BJ (cell line): ENCODE measurements at places on chromosomes 5 and 9. TPM values are rescaled to one million over a fixed set of nuclear protein-coding genes. Genes with fewer than 3 reads are reported as not detected.

Gene TRIM52
- 6.3 and 6.7 TPM in 2 replicates for polyA plus RNA-seq

Gene SLC34A1
- polyA plus RNA-seq = not detected in 2 replicates

Gene PDLIM4
- polyA plus RNA-seq = 17.1 and 31.0 TPM in 2 replicates

Gene GPR150
- 0.18 and 0.25 TPM in 2 replicates for polyA plus RNA-seq

Gene SOX30
- polyA plus RNA-seq = 0.07 TPM in 2 replicates

Gene CDKN2B-AS1
- polyA plus RNA-seq = 0.59 and 1.1 TPM in 2 replicates

Gene SPAG8
- 0.50 and 0.85 TPM in 2 replicates for polyA plus RNA-seq

Gene PCDHGA12
- polyA plus RNA-seq = 6.1 and 7.9 TPM in 2 replicates

Gene IL17B
- polyA plus RNA-seq = 0.49 and 0.90 TPM in 2 replicates

DNA sequence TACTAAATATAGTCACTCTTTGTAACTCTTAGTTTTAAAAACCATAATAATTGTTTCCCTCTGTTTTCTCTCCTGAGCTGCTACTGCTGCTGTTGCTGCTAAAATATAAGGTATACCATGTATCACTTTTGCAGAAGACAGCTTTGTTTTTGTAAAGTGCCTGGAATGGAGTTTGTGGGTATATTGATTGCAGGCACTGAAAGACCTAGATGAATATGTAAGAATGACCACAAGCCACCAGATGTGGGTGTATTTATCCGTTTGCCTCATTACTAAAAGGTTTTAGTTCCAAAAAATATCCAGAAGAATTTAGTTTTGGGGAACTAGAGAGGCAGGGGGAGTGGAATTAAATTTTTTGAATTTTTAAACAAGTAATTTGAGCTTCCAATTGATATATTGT is 151.1 kb upstream of the CDKN2B start:
- no peak for DNase-seq

- DNase-seq = no peak
Measured at GRCh38 chr9:127650518-127650917, 38.4 kb downstream of the STXBP1 start.

DNA sequence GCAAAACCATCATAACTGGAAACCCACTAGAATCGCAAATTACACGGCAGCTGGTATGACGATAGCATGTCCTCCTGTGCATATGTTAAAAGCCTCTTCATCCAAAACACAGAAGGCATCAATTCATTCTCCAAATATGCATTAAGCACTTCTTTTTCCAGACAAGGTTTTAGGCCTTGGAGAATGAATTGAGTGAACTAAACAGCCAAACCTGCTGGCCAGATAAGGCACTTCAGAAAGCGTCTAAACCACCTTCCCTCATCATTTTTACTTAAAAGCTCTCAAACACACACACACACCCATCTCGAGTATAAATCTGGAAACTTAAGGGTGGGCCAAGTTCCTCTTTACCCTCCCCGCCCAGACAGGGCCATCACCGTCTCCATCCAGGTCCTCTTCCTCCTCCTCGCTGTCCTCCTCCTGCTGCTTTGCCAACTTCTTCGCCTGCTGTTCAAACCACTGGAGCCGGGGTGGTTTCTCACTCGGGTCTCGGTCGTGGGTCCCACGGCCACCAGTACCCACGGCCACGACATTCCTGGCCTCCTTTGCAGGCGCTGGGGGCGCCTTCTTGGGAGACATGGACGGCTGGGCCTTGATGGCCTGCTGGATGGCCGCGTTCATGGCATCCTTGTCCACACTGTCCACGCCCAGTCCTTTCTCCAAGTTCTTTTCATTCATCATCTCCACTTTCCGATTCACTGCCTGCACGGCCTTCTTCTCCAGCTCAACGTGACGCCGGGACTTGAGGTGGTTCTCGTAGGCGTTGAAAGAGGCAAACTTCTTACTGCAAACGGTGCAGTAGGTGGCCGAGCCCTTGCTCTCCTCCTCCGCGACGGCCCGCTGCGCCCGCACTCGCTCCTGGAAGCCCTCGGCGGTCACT is 696 bp downstream of the ZNF622 start:
- no peak for DNase-seq

- no peak for DNase-seq
Measured at GRCh38 chr9:32707326-32707725, 71.9 kb upstream of the TAF1L start.

DNA sequence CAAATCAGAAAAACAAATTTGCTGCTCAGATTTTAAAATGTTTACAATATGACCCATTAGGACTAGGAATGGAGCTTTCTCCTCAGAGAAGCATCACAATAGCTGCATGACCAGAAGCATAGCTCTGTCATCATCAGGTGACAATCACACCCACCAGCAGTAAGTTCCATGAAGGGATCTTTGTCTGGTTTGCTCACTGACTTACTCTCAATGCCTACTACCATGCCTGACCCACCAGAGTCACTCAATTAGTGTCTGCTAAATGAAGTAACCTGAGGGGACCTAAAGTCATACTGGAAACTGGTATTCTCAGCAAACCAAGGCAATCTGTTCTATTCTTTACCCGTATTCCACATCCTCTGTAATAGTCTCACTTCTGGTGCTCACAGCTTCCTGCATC is 7.7 kb downstream of the ERMP1 start:
- no peak for DNase-seq

- no peak for DNase-seq
Measured at GRCh38 chr9:117325110-117325731, 89.6 kb downstream of the ASTN2 start.

GRCh38 chr9:8917956-8918739 is 1118.6 kb upstream of the DMAC1 start:
- no peak for DNase-seq

DNA sequence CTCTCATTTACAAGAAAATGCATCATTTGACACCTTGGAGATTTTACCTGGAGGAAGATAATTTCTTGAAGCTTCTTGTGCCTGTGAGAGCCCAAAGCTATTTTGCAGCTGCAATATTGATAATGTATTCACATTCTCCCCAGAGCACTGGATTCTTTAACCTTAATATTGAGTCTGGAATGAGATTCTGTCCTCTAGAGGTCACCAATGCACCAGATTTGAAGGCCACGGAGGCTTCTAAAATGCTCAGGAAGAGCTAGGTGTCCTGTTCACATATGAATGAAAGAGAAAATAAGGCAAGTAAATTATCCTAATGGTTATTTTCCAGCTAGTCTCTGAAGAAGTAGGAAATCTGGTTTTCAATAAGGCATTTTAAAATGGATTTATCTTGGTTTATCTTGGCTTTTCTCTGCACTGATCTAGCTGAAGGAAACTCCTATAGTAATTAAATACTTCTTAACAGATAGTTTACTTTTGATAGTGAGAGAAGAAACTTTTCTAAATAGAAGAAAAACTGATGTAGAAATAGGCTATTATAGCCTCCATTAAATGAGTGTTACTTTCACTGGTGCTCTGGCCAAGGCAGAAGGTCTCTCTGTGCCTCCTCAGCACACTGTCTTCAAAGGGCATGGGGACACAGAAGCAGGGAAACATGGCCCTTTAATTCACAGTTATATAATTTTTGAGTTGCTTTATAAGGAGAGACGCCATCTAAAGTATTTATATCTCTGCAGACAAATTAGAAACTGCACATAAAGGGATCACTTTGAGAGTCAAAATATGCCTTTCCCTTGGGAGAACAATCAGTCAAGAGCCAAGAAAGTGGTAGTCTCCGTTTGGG is 297.0 kb upstream of the ACTBL2 start:
- DNase-seq = no peak

DNA sequence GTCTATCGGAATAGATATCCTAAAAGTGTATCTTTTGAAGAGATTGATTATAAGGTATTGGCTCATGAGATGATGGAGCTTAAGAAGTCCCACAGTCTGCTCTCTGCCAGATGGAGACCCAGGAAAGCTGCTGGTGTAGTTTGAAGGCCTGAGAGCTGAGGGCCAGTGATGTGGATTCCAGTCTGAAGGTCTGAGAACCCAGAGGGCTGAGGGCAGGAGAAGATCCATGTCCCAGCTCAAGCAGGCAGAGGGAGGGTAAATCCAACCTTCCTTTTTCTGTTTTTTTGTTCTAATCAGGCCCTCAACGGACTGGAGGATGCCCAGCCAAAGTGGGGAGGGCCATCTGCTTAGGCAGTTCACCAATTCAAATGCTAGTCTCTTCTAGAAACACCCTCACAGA is 11.0 kb upstream of the ABL1 start:
- DNase-seq = no peak

GRCh38 chr5:175707751-175708375 is 50.0 kb downstream of the HRH2 start:
- no peak for DNase-seq

GRCh38 chr5:69007163-69007562 is 86.7 kb upstream of the SLC30A5 start:
- no peak for DNase-seq

GRCh38 chr5:107370396-107370968 is 300.3 kb downstream of the EFNA5 start:
- DNase-seq = no peak

DNA sequence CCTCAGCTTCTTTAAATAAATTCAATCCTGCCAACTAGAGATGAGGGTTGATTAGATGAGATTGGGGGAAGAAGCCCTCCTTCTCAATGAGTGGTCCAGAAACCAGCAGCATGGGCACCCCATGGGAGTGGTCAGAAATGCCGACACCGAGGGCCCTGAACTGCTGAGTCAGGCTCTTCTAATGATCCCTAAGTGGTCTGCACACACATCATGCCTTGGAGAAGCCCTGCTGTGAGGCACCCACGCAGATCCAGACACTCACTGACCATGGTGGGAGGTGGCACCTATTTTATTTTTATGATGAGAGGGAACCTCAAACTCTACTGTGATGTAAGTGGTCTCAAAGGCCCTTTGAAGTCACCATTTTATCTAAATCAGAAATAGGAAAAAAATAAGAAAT is 72.3 kb upstream of the BOD1 start:
- DNase-seq = no peak

- DNase-seq = no peak
Measured at GRCh38 chr5:150156027-150156368, 353 bp upstream of the PDGFRB start.

DNA sequence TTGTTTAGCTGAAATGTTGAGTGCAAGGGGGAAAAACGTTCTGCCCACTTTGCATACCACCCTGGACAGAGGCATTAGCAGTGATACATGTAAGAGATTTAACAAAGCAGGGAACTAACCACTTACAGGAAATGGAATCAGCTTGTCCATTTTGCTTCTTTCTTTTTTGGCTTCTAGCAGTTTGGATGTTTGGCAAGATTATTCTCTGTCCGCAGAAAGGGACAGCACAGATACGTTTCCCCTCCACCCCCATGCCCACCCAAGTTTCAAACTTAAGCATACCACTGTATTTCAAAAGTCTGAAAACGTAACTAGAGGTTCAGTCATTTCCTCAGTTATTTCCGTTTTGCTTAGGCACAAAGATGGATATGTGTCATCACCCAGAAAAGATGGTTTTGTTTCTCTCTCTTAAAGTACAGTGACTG is 118.4 kb downstream of the GDNF start:
- DNase-seq = no peak

DNA sequence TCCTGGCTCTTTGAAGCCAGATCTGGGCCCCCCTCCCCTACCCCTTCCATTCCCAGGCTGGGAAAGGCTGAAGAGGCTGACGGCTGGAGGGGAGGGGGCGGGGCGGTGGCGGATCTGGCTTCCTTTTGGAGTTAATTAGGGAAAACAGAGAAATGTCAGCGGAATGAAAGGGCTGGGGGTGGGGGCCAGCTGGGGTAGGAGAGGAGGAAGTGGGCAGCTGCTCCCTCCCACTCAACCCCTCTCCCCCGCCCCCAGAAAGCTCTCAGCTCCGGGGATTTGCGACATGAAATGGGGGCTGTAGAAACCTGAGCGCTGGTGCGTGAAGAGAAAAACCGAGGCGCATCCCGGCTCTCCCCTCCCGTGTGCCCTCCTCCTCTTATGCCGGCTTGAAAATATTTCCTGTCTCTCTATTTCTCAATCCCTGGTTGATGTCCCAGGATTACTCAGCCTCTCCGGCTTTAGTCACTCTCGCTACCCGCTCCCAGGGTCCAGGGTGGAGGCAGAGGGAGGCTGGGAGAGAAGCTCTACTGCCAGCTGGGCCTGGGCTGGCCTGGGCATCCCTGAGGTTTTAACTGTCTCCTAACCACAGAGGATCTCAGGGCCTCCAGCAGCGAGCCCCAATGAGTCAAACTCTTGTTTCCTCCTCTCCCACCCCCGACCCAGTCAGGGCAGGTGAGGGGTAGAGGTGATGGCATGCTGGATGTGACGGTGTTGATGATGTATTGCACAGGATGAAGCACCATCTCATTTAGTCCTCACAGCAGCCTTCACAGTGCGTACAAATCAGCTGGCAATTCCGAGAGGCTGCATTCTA is 20.1 kb downstream of the PCDHGC5 start:
- DNase-seq = peak; percentile 80

DNA sequence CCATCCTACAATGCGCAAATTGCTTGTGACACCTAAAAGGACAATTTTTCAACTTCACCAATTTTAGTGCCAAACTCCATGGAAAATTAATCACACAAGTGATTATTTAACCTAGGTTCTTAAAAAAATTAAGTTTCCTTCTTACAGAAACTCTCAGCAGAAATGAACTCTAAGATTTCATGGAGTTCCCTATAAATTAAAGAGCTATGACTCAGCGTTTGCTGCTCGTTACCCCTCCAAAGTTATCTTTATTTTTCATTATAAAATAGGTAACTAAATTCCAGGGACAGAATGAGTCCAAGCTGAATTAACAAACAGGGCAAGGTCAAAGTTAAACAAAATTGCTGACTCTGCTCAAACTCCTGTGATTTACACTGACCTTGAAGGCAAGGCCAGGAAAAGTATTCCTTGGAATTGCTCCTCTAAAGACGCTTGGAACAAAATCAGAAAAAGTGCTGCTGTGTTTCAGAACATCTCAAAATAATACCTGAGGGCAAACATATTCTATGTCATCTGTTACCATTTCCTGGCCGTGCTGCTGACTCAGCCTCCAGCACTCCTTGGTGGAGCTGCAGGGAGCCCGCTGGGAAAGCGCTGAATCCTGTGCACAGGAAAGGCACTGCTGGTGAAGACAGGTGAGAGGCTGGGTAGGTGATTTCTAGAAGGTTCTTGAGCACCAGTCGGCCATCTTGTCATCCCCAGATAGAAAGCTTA is 2.5 kb upstream of the CMBL start:
- no peak for DNase-seq

DNA sequence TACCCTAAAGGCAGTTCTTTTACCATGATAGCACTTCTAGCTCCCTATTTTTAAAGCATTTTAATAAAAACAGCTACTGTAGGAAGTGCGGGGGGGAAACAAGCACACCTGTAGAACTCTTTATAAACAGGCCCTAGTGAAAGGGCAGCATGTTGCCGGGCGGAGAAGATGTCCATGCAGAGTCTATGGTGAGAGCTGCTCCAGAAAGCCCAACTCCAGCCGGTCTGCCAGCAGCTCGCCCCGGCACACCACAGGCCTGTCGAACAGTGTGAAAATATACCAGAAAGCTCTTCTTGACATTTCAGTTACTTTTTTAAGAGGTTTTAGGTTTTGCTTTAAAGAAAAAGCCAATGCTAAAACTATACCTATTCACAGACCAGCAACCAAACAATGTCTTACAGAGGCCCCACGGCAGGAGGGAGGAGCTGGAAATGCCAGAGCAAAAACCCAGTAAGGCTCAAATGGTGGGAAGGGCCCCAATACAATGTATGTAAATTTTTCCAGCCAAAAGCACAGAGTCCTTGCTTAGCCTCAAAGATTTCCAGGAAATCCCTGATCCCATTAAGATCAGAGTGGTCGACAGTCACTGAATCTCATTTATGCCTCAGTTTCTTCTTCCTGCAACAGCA is 121.2 kb downstream of the SAXO1 start:
- no peak for DNase-seq
